ENCODE measurements at places on chromosomes 6 and 20.

GRCh38 chr6:112337209-112337638 is 9.9 kb upstream of the RFPL4B start:
- no peak for DNase-seq

DNA sequence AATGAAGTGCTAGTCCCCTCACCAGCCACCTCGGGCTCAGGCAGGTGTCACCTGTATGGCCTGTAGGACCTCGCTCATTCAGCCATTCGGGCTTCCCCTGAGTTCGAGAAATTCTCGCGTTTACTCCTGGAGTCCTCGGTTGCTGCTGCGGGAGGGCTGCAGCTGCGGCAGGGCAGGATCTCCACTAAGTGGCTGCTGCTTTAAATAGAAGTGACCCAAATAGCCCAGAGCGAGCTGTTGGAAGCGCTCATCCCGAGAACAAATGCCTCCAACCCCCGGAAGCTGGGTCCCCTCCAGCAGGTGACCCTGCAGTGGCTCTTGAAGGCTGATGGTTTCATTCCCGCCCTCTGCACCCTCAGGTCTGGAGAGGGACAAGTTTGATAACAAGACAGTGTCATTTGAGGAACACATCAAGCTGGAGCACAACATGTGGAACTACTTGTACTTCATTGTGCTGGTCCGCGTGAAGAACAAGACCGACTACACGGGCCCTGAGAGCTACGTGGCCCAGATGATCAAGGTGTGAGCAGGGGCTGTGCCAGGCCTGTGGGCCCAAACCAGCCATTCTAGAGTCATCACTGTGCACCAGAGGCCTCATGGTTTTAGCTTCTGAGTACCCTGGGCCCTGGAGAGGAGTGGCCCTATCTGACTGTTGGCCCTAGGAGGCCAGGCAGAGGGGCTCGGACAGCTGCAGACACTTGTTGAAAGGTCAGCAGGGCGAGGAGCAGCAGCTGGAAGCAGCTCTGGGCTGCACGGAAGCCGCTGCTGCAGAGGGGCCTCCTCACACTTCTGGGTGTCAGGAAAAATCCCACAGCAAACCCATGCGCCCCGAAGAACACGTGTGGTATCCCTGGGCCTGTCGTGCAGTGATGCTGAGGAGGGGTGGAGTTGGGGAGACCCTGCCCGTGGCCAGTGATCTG is 18.1 kb downstream of the UQCC2 start:
- no peak for DNase-seq

DNA sequence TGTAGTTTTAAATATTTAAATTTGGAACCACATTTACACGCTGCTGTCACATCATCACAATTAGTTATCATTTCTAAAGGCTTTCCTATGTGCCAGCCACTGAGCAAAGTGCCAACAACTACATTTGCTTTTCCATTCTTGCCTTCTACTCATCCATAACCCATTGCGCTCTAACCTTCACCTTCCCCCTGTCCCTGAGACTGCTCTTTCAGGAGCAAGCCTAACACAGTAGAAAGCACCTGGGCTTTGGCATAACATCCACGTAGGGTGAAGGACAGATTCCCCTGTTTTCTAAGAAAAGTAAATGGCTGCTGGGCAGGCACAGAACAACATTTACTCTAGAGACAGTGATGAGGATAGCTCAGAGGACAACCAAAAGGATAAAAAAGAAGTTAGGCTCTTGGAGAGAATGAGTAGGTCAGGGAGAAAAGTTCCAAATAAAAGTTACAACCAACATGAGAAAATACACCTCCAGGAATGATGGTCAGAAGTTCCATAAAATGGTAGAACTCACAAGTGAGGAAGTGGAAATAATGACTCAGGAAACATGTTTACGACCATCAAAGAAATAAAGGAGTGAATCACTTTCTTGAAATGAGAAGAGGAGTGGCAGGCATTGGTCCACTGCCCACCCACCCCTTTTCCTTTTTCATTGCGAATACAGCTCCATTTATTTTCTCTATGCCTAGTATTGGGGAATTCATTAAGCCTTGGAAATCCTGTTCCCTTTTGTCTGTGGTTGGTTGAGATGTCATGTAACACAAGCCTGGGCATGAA is 77.2 kb downstream of the PFDN4 start:
- DNase-seq: no peak

- no peak for DNase-seq
Measured at GRCh38 chr6:106255306-106255705, 70.3 kb downstream of the ATG5 start.

DNA sequence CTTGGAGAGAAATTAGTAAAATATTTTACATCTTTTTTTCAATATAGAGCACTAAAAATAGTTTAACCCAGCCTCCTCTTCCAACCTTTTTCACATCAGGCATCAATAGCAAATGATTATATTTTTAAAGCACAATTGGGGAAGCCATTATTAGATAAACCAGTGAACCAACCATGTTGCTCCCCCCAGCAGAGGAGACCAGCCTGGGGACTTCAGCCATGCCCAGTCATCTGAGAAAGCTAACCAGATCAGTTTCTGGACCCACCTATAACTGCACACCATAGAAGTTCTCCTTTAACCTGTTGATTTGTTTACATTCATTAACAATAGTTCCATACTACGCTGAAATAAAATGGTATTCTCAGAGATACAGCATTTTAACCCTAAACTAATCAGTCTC is 13.8 kb upstream of the SDHAF4 start:
- no peak for DNase-seq

- no peak for DNase-seq
Measured at GRCh38 chr20:39376788-39377187, 414.6 kb downstream of the DHX35 start.

GRCh38 chr20:48612335-48612734 is 215.5 kb downstream of the PREX1 start:
- no peak for DNase-seq

GRCh38 chr20:60123096-60123495 is 164.9 kb downstream of the CDH26 start:
- DNase-seq: no peak

DNA sequence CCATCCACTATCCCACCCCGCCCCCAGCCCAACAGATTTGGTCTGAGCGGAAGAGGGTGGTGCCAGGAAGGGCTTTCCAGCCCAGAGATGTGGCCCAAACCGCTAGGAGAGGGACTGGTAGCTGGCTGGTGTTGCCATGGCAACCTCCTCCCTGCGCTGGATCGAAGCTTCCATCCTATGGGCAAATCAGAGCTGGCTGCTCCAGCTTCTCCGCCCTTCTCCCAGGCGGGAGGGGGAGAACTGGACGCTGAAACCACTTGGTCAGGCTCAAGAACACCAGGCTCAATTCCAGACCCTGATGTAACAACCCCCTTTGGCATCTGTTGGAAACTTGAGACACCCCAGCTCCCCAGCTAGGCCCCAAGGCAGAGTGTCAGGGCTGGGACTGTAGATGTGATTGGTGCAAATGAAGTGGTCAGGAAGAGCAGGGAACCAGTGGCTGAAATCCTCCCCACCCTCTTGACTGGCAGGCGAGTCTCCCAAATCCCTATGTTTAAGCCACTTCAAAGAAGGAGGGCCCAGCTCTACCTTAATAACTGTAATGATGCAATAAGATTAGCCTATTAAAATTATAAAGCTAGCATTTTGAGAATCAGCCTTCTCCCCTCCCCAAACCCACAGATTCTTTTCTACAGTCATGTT is 4.2 kb downstream of the RIMS4 start:
- no peak for DNase-seq

DNA sequence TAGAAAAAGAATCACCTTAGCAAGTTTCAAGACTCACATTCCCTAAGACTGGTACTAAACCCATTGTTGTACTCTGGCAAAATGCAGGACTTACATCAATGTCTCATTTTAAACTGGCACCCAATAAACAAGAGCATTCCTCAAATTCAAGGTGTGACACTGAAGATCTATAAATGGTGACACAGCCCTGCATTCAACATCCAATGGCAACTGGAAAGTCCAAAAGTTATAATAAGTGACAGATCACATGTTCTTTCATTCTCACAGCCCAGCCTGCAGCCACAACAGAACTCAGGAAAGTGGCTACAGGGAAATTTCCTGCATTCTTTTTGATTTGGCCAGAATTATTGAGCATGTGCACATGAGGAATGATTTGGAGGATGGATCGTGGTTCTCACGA is 57.5 kb downstream of the MBOAT1 start:
- no peak for DNase-seq

GRCh38 chr6:107550906-107551305 is 61.0 kb downstream of the SOBP start:
- no peak for DNase-seq

Data from activated T-cell treated with anti-CD3 and anti-CD28 coated beads for 48 hours (primary cell).